ENCODE measurements at places on chromosomes 13 and 19.
A peak's percentile ranks its signal among the peaks of the same experiment; 100 is the strongest.

DNA sequence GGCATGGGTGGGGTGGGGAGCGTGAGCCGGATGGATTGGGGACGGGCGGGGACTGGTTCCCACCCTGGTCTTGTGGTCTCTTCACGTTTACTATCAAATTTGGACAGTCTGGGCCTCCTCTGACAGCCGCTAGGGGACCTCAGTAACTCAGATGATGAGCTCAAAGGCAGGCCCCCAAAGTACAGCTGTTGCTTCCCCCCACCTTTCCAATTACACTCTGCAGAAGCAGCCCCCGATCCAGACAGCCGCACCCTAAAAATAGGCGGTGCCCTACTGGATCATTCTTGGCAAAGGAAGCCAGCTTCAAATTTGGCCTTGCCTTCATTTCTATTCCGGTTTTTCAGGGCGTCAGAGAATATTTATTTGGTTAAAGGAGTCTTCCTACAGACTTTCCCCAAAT, 1.9 kb upstream of the FOXO1 start:
- no peaks in the 10 kb centered on the region for H3K36me3 ChIP-seq
- DNase-seq = peak; percentile 12
- H3K4me1 ChIP-seq = peaks cover 16% of the 10 kb centered on the region
- no peak overlapping the region for H3K27ac ChIP-seq

GRCh38 chr13:43356567-43356966, 333.2 kb downstream of the DNAJC15 start:
- no peaks in the 10 kb centered on the region for H3K27me3 ChIP-seq
- H3K36me3 ChIP-seq = no peaks in the 10 kb centered on the region
- H3K4me1 ChIP-seq = no peaks in the 10 kb centered on the region
- no peak overlapping the region for H3K4me3 ChIP-seq

DNA sequence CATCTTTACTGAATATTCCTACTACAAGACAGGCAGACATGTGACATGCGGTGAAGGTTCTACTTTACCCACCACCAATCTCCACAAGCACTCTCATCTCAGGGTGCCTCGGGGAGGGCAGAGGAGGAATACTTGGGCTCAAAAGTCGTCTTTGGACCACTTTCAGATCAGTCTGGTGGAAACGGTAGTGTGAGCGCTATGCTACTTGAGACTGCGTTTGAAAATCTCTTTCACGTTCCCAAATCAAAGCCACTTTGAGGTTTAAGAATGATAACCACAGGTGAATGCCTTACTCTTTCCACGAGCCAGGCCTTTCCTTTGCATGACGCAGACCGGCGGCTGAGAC, 1.5 kb upstream of the SOX1 start:
- H3K4me3 ChIP-seq = no peak overlapping the region
- no peak for DNase-seq
- no peaks in the 10 kb centered on the region for H3K36me3 ChIP-seq

DNA sequence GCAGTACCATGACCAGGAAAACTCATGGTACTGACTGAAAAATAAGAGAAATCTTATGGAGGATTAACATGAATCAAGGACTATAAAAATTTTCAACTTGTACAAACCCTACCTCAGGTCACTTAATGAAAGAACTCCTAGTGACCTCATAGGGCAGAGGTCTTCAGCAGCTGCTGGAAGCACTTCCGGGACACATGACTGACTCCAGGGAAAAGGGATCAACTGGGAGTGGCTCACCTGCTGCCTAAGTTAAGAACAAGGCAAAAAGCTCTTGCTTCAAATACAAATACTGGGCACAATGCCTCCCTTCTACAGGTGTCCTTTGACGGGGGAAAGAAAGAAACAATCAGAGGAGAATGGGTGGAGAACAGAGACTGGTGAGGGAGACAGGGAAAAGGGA, 18.6 kb downstream of the DOCK9 start:
- H3K27ac ChIP-seq = no peak overlapping the region
- H3K4me1 ChIP-seq = no peaks in the 10 kb centered on the region
- H3K27me3 ChIP-seq = no peaks in the 10 kb centered on the region
- no peak for DNase-seq
- H3K4me3 ChIP-seq = no peak overlapping the region

DNA sequence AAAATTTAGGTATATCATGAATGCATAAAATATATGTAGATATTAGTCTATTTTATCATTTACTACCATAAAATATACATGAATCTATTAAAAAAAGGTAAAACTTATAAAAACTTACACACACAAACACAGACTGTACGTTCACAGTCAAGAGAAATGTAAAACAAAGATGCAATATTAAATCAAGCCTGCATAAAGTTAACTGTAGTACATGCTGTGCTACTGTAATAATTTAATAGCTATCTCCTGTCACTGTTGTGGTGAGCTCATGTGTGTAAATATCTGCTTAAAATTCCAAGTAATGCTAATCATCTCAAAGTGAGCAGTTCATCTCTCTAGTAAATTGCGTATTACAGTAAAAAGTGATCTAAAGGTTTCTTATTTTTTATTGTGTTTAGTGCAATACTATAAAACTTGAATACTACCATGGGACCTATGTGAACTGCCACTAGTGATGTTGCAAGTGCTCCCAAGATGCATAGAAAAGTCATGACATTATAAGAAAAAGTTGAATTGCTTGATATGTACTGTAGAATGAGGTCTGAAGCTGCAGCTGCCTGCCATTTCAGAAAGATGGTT, 762 bp upstream of the ZNF233 start:
- no peaks in the 10 kb centered on the region for H3K4me1 ChIP-seq
- no peaks in the 10 kb centered on the region for H3K27me3 ChIP-seq
- no peak for DNase-seq
- H3K4me3 ChIP-seq = no peak overlapping the region

DNA sequence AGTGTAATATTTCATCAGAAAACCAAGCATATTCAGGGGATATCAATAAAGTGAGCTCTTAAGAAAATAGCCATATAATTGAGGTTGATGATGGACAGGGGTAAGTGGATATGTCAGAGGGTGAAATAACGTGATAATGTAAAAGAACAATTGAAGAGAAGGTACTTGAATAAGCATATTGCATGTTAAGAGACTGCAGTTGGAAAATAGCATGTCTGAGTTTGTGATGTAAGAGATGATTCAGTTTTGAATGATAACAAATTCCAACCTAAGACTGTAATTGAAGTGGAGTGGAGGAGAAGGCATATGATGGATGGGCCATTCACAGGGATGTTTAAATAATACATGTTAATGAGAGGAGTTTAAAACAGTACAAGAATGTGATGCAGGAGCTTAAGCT, 1633.5 kb downstream of the SLITRK1 start:
- no peak overlapping the region for H3K4me3 ChIP-seq
- no peak for DNase-seq
- no peak overlapping the region for H3K27ac ChIP-seq
- no peaks in the 10 kb centered on the region for H3K27me3 ChIP-seq
- no peaks in the 10 kb centered on the region for H3K36me3 ChIP-seq

- no peaks in the 10 kb centered on the region for H3K27me3 ChIP-seq
- no peak overlapping the region for H3K27ac ChIP-seq
- H3K36me3 ChIP-seq = peaks cover 39% of the 10 kb centered on the region
- no peak for DNase-seq
- no peaks in the 10 kb centered on the region for H3K4me1 ChIP-seq
These were observed 12.1 kb downstream of the TYK2 start for GRCh38 chr19:10368101-10368803.

DNA sequence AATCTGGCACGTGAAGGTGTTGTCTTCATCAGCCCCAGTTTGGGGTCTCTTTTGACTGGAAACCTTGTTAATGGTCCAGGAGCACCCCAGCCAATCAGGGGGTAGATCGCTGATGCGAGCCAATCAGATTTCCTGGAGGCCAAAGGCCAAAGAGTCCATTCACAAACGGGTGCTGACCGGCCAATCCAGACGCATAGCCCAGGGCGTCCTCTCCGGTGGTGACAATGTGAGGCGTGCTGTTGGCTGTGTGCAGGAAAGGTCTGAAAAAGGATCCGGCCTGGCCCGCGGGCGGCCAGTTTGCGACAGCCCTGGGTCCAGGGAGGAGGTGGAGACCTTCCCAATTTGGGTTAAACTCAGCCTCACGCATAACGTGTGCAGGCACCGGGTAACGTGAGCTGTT, 3.1 kb downstream of the MAST3 start:
- DNase-seq = no peak
- H3K4me3 ChIP-seq = no peak overlapping the region
- no peak overlapping the region for H3K27ac ChIP-seq
- H3K36me3 ChIP-seq = no peaks in the 10 kb centered on the region

- no peaks in the 10 kb centered on the region for H3K36me3 ChIP-seq
These were observed 112.3 kb upstream of the KLF12 start for GRCh38 chr13:74246487-74246886.

GRCh38 chr13:21759463-21759862, 88.6 kb downstream of the FGF9 start:
- DNase-seq = no peak
- no peaks in the 10 kb centered on the region for H3K36me3 ChIP-seq
- no peak overlapping the region for H3K4me3 ChIP-seq
- H3K27me3 ChIP-seq = no peaks in the 10 kb centered on the region

DNA sequence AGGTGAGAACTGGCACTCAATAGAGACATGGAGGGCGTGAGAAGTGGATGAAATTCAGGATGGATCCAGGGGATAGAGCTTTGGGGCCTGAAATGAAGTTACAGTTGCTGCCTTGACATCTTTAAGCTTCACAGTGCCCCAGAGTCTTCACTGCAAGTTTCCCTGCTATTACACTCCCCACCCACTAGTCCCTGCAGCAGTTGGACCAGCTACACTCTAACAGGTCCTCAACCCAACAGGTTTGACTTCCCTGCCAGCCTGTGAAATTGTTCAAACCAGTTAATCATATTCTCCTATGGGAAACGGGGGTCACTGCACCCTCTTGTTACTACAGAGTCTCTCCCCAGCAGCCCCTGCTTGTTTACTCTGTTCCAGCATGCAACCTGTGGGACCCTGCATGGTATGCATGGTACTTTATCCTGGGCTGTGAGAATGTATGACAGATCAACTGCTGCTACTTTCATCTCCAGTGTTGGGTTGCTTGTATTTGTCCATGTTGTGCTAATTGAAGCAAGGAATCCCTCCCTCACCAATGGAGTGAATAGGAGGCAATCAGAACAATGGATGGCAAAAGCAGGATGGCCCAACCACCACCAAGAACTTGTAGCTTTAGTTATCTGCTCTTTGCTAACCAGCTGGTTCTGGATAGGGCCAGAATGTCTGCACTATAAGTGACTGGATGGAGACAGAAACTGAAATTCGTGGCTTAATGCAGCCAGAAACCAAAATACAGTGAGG, 314.2 kb downstream of the OLFM4 start:
- no peak overlapping the region for H3K4me3 ChIP-seq
- no peaks in the 10 kb centered on the region for H3K4me1 ChIP-seq
- no peaks in the 10 kb centered on the region for H3K36me3 ChIP-seq
- no peaks in the 10 kb centered on the region for H3K27me3 ChIP-seq

DNA sequence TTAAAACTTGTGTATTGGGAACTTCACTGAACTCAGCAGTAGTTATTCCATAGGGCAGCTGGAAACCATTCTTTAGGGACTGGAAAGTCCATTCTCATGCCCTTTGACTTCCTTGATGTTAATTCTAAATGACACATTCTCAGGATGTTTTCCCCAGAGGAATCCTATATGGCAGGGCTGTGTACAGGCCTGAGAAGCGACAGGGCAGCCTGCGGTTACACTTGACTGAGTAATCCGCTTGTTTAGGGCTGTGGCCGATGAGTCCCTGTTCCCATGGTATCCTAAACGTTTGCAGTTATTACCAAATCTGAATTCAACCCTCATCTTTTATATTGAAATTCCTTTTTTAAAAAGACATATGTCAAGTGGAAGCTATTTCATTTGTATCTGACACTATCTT, 83.5 kb downstream of the COL4A2 start:
- H3K27ac ChIP-seq = no peak overlapping the region
- no peaks in the 10 kb centered on the region for H3K4me1 ChIP-seq
- H3K27me3 ChIP-seq = peaks cover 9% of the 10 kb centered on the region
- no peak overlapping the region for H3K4me3 ChIP-seq

GRCh38 chr19:49858088-49858985, 7.4 kb downstream of the PTOV1 start:
- H3K27me3 ChIP-seq = no peaks in the 10 kb centered on the region
- H3K4me3 ChIP-seq = no peak overlapping the region
- H3K36me3 ChIP-seq = peaks cover 59% of the 10 kb centered on the region
- DNase-seq = no peak

GRCh38 chr13:49400755-49401659, 42.9 kb downstream of the CAB39L start:
- no peak for DNase-seq
- H3K36me3 ChIP-seq = no peaks in the 10 kb centered on the region
- H3K27ac ChIP-seq = no peak overlapping the region
- no peaks in the 10 kb centered on the region for H3K27me3 ChIP-seq

DNA sequence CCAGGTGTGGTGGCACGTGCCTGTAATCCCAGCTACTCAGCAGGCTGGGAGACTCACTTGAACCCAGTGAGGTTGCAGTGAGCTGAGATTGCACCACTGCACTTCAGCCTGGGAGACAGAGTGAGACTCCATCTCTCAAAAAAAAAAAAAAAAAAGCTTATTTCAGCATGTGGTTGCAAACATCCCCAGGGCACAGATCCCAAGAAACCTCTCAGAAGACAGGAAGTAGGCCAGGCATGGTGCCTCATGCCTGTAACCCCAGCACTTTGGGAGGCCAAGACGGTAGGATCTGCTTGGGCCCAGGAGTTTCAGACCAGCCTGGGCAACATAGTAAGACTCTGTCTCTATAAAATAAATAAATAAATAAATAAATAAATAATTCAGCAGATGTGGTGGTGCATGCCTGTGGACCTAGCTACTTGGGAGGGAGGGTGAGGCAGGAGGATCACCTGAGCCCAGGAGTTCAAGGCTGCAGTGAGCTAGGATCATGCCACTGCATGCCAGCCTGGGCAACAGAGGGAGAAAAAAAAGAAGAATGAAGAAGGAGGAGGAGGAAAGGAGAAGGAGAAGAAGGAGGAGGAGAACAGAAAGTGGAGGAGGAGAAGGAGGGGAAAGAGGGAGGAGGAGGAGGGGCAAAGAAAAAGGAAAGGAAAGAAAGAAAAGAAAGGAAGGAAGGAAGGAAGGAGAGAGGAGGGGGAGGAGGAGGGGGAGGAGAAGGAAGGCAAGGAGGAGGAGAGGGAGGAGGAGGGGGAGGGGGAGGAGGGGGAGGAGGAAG, 4.3 kb upstream of the LRRC8E start:
- H3K27ac ChIP-seq = no peak overlapping the region
- no peak for DNase-seq
- H3K27me3 ChIP-seq = peaks cover 8% of the 10 kb centered on the region
- peaks cover 6% of the 10 kb centered on the region for H3K4me1 ChIP-seq
- H3K4me3 ChIP-seq = no peak overlapping the region

DNA sequence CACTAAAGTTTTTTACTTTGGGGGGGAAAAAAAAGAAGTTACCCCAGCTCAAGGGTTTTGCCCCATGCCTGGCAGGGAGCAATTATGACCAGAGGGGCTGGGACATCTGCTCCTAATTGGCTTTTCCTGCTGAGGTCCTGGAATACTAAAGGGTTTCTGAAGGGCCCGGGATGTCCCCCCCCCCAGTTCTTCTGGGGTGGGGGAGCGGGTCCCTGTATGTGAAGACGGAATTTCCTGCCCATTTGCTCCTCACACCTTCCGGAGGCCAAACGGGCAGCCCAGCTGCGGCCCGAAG, 1.1 kb upstream of the DLL3 start:
- peaks cover 33% of the 10 kb centered on the region for H3K27me3 ChIP-seq
- peaks cover 18% of the 10 kb centered on the region for H3K4me1 ChIP-seq
- no peaks in the 10 kb centered on the region for H3K36me3 ChIP-seq
- DNase-seq = no peak
- peak overlapping the region; percentile 20 for H3K4me3 ChIP-seq
- no peak overlapping the region for H3K27ac ChIP-seq

Data from effector memory CD4-positive, alpha-beta T cell (primary cell).